ENCODE measurements at places on chromosomes 7 and 10.

DNA sequence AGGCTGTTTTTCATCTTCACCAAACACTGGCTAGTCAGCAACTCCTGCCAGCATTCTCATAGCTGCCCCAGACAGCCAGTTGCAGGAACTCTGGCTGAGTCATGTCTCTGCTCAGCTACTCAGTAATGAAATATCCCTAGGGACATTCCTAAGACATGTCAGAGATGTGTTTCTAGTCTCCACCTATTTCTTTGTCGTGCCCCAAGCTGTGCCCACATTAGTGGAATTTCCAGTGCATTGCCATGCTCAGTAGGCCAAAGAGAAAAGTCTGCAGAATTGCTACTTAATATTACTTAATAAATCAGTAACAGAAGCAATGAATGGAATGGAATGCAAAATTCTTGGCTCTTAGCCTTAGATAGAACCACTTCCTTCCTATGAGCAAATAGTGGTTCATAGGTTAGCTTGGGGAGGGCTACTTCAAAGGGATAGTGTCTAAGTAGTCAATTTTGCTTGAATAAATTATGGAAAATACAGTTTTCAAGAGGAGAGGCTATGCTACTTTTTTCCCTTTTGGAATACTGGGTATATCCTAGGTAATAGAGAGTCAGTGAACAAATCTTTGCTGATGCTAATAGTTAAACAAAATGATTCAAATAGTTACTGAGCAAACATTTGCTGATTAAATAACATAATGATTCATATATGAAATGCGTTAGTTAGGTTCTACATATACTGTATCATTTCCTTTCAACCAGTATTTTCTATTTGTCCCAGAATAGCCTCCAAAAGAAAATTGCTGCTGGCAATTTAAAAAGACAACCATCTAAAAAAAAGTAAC lies 23.6 kb upstream of the SEMA3C start:
- DNase-seq, result peak; percentile 62

- DNase-seq, result no peak
Observed at GRCh38 chr7:36752026-36752711, 27.9 kb upstream of the AOAH start.

- no peak for DNase-seq
Observed at GRCh38 chr7:106914018-106914607, 49.0 kb downstream of the PIK3CG start.

DNA sequence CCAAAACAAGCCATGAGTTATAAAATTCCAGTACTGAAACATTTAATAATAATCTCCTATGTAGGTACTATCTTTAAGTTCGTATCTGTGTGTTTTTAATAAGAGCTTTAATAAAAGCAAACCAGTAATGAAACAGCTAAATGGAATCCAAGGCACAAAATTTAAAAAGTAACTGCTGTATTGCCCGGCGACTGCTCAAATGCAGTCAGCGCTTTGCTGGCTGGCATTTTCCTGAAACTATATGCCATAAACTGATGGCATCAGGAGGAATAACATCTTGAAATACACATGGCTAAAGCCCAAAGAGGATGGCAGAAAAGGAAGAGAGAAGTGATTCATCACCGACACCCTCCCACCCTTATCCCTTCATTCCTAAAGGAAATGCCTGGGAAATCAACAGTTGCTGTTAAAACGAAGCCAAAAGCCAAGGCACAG lies 133.1 kb downstream of the CUBN start:
- no peak for DNase-seq
